ENCODE measurements at places on chromosomes 2 and 18. TPM values are rescaled to one million over a fixed set of nuclear protein-coding genes. Genes with fewer than 3 reads are reported as not detected.

DNA sequence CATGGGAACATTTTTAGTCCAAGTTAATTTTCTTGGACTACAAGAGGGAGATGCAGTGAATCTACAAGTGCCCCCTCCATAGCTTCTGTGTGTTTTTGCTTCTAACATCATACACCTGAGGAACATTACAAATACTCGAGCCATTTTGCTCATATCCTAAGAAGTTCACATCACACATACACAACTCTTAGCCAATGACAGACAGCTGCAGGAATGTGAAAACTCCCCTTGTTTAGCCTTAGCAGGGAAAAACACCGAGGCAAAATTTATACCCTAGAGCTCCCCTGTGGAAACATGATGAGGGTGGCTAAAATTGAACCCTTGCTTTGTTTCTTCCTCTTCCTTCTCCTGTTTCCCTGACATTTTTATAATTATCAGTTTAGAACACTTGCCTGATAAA is 928.3 kb upstream of the NRXN1 start:
- no peak for DNase-seq

DNA sequence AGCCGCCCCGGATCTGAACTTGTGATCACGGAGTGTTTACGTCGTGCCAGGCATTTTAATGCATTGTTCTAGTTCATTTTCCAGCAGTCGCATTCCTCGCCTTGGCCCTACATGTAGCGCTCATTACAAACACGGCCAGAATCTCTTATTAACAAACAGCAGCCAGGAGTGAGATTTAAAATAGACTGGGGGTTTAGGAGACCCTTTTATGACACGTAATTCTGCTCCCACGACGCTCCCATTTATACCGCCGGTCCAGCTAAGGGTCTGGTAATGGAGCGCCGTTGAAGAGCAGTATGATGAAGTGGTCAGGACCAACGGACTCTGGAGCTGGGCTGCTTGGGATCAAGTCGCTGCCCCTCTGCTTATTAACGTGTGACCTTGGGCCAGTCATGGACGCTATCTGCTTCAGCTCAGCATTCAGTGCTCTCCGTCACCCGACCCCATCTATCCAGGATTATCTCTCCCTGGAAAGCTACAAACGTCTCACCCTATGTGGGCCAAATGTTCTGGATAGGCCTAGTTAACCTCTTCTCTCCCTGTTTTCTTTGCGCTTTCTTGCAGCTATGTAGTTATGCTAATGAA is 745 bp downstream of the MSH2 start:
- no peak for DNase-seq

GRCh38 chr2:120438301-120439066 is 92.5 kb downstream of the INHBB start:
- DNase-seq: no peak

The ELOA2 gene
- not detected for total RNA-seq

The VWA3B gene
- 1.8 TPM for total RNA-seq

All from colonic mucosa (tissue), 4 donors.